A549 treated with AZD2906 at 1 μM for 4 hours (cell line): ENCODE measurements at places on chromosomes 7 and 10. TPM values are rescaled to one million over a fixed set of nuclear protein-coding genes. Genes with fewer than 3 reads are reported as not detected.

CHST12 gene
- total RNA-seq = 7.5 to 15.6 TPM (median 12.3 TPM) in 5 replicates

DNA2 gene
- 7.1 to 11.5 TPM (median 8.4 TPM) in 5 replicates for total RNA-seq

PMS2 gene
- total RNA-seq = 9.3 to 14.8 TPM (median 11.2 TPM) in 5 replicates

C7orf57 gene
- total RNA-seq = 0.29 to 0.35 TPM (median 0.33 TPM) in 5 replicates

FIS1 gene
- 129 to 149 TPM (median 142 TPM) in 5 replicates for total RNA-seq

WNT8B gene
- total RNA-seq = 0.03 TPM in 1 of 5 replicates, not detected in the others

ZNRF2 gene
- 4.4 to 6.2 TPM (median 5.8 TPM) in 5 replicates for total RNA-seq

PNLIPRP3 gene
- total RNA-seq = 0.03 to 0.07 TPM (median 0.04 TPM) in 5 replicates

MAGI2 gene
- total RNA-seq = 0.29 to 0.53 TPM (median 0.48 TPM) in 5 replicates

HOXA1 gene
- 2.1 to 3.4 TPM (median 3.2 TPM) in 5 replicates for total RNA-seq

OR2A1 gene
- not detected in 5 replicates for total RNA-seq

ARL4A gene
- total RNA-seq = 57.5 to 63.5 TPM (median 58.7 TPM) in 5 replicates

NFE2L3 gene
- 7.5 to 9.1 TPM (median 7.7 TPM) in 5 replicates for total RNA-seq

AS3MT gene
- 3.2 to 4.0 TPM (median 3.6 TPM) in 5 replicates for total RNA-seq
